HuH-7 (cell line): ENCODE measurements at places on chromosomes 12 and 14.
A peak's percentile ranks its signal among the peaks of the same experiment; 100 is the strongest.

DNA sequence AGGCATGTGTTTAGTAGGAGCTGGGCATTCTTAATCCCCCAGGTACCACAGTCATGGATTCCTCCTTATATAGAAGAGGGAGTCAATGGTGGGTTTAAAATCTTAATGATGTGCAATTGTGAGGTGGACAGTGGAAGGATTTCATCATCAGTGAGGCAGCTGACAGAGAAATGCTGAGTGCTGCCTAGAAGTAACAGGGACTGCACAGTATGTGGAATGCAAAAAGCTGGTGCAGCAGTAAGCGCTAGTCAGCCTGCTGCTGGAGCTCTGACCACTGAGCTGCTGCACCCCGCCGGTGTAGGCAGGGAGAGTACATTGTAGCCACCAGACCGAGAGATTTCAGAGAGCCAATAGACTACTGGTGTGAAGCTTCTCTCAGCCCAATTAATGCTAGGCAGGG lies 80.5 kb upstream of the DACT1 start:
- no peak for DNase-seq

DNA sequence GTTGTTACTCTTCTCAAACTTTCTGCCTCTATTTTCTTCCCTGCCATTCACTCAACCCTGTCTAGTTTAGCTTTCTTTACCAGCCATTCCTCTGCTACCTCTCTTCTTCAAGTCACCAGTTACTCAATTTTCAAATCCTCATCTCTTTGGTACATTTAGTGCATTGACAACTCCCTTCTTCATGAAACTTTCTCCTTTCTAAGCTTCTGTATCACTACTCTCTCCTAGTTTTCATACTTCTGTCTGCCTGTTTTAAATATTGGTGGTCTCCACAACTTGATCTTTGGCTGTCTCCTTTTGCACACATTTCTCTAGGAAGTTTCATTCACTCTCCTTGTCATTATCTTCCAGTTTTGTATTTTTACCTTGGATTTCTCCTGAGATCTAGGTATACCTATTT lies 6.0 kb downstream of the LEMD3 start:
- DNase-seq: no peak

DNA sequence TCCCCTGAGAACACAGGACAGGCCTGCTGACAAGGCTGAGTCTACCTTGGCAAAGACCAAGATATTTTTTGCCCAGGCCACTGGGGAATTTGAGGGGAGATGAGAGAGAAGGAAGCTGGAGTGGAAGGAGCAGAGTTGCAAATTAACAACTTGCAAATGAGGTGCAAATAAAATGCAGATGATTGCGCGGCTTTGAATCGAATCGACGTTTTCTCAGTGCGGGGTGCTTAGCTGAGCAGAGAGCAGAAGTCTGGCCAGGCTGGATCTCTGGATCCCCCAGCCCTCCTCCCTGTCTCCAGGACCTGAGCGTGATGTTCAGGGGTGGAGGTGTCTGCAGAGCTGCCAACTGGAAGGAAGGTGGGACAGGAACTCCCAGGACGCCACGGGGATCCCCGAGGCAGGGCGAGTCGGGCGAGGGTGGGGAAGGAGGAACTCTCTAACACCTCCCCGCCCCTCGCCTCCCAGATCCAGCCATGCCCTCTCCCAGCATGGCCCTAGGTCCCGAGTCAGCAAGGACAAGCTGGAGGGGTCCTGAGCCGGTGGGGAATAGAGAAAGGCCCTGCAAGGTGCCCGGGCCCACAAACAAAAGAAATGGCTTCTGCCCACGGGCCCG lies 527 bp upstream of the CARMIL3 start:
- DNase-seq: peak; percentile 17

GRCh38 chr12:77485961-77486854 lies 344.5 kb upstream of the NAV3 start:
- no peak for DNase-seq

DNA sequence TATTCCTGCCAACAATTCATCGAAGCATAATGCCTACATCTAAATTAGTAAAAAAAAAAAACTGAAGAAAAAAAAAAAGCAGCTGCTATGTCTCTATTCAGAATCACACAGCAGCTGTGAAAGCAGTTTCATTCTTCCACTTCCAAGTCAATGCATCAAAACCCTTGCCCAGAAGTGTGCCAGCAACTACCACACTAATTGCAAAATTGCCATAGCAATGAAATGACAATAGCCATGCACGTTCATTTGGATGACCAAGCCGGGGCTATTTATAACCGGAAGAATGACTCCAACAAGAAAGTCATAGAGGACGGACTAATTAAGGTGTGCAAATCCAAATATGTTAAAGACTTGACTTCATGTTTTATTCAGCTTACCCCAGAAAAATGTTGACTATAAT lies 42.5 kb downstream of the SLC2A13 start:
- no peak for DNase-seq

DNA sequence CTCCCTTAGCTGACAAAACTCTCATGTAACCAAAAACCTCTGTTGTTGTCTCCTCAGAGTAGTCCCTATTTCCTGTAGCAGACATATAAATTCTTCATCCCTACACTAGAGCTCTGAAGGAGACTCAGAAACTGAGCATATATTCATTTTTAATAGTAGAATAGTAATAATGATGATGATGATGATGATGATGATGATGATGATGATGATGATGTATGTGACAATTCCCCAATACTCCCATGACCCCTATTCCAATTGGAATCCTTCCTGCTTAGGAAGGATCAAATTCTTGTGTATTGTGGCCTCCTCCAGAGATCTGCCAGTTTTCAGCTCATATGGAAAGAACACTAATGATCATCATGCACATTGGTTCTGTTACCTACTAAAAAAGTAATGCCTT lies 26.7 kb downstream of the RASSF9 start:
- no peak for DNase-seq

- DNase-seq: no peak
These were observed 16.1 kb upstream of the UBC start for GRCh38 chr12:124930586-124930985.

DNA sequence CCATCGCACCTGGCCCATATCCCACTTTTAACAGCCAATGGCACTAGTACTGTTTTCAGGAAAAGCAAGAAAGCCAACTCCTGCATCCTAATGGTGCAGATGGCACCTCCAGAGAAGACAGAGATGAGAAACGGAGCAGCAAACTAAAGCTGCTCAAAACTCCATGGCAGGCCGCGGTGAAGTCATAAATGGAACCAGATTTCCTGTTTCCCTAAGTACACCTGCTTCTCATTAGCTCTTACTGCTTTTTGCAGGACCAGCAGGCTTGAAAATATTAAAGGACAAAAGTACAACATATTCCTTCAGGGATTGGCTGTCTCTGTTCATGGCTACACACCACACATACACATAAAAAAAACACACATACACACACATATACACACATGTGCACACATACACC lies 36.7 kb upstream of the LGALS3 start:
- DNase-seq: no peak

DNA sequence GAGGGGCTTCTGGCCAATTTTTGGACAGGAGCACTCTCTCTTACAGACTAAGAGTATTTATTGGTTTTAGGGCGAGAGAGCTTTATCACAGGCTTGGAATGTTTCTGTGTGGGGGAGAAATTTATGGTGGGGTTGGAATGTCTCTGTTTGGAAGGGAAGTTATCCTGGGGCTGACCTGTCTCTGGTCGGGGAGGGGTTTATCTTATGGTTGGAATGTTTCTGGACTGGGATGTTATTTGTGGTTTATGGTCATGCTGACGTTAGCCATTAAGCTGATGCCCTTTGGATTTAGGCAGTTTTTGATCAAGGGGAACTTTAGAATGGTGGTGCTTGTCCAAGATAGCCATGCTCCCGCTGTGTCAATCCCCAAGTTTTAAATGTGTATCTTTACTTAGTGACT lies 614.8 kb downstream of the DIO2 start:
- DNase-seq: no peak
